ENCODE measurements at places on chromosomes 2 and 18.

DNA sequence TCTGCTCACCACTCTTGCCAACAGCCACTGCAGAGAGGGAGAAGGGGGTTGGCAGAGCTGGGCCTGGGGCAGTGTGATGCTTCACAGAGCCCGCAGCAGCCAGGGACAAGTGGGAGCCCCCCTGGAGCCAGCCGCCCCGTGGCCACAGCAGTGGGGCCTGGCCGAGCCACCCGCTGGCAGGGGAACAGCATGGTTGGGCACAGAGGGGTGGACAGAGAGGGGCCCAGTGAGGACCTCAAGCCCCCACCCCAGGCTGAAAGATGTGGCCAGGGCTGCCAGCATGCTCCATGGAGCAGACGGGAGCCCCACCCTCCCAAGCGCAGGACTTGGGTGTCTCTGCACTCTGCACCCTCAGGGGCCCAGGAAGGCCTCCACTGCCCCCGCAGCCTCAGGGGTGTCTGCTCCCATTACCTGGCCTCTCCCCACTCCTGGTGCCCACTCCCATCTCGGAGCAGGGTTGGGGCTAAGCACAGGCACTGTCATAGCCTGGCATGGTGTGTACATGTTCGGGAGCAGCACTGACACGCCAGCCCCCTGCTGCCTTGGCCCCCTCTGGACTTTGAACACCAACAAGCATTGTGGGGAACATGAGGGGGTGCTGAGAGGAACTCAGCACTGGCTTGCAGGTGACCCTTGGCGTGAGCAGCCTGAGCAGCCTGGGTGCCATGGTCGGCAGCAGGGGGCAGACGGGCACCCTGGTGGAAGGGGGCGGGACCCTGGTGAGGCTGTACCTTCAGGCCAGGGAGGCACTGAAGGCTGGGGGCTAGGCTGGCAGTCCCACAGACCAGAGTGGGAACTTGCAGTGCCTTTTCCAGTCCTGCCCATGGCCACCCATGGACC is 279.6 kb upstream of the CYP26B1 start:
- DNase-seq, result no peak

DNA sequence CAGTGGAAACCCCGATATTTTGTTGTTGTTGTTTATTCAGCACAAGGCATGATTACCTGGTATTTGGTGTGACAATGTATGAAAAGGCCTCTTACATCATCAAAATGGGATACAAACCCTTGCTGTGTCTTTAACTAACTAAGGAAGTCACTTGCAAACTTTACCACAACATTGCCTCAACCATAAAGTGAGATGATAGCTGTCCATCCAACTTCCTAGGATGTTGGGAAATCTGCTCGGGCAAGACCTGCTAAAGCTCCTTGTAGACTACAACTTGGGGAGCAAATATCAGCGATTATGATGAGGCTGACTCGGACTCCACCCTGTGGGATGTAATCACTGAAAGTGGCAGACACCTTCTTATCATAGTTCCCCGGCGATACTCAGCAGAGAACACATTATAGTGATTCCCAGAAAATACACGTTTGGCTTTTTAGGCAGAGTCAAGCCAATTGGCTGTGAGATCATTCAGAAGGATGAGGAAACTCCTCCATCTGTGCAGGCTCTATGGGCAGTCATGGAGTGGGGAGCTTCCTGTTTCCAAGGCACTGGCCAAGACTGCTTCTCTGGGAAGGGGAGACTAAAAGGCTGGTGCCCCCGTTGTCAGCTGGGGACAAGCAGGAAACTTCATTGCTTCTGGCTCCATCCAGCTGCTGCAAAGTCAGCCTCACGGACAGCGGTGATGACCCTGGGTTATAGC is 289.0 kb downstream of the RNF144A start:
- DNase-seq, result no peak

GRCh38 chr18:49178321-49178720 is 227.6 kb upstream of the SMAD7 start:
- DNase-seq, result no peak

DNA sequence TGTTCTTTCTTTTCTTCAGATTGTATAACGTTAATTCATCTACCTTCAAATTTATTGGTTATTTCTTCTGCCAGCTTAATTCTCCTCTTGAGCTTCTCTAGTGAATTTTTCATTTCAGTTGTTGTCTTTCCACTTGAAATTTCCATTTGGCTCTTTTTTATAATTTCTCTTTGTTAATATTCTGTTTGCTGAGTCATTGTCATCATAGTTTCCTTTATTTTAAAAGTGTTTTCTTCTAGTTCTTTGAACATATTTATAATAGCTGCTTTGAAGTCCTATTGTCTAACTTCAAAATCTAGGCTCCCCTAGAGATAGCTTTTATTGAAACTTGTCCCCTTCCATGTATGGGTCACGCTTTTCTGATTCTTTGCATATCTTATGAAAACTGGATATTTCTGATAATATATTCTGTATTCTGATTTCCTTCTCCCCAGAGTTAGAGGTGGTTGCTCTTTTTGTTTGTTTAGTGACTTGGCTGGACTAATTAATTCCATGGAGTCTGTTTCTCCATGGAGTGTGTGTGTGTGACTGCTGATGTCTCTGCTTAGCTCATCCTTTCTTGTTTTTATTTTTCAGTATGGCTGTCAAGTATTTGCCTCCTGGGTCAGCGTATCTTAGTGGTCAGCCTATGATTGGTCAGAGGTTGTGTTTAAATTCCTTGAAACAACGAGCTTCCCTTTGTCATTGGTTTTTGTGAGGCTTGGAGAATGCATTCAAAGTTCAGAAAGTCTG is 47.6 kb downstream of the DIS3L2 start:
- no peak for DNase-seq

DNA sequence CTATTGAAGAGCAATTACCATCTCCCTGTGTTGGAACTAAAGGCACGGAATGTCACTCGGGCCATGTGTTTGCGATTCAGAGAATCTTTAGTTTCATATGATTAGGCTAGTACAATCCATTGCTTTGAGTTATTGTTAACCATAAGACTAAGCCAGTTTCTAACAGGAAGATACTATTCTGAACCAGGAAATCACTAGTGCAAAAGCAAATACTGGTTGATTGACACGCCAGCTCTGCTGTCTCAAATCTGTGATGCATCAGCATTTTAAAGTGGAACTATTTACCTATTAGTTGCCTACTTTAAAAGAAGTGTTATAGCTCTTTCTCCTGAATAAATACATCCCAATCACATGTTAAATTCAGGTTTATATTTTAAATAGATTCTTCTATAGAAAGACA is 61.9 kb downstream of the AFTPH start:
- no peak for DNase-seq

DNA sequence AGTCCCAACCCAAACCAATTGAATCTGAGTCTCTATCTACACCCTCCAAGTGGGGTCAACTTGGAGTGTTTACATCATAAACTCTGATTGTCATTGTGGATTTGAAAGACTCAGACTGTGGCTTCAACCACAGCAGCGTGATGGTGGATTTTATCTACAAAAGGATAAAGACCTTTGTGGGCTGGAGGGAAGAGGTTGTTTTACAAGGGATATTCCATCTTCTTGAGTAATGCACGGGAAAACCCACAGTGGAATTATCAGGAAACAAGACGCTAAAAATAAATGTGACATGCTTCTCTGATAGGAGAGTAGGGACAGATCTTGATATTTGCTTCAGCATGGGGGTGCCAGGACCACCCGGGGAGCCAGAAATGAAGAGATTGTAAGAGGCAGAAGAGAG is 93.5 kb downstream of the LPIN1 start:
- no peak for DNase-seq

GRCh38 chr2:164568317-164568716 is 53.0 kb downstream of the GRB14 start:
- no peak for DNase-seq
